Lung (tissue), 17 donors: ENCODE measurements at places on chromosomes 7 and 10. TPM values are rescaled to one million over a fixed set of nuclear protein-coding genes. Genes with fewer than 3 reads are reported as not detected.

GRCh38 chr7:100430493-100431285, 1.1 kb downstream of the MEPCE start:
- DNase-seq: peak; percentile 32

The GDF10 gene
- 30.3 TPM for total RNA-seq

The PLXDC2 gene
- 61.9 TPM for total RNA-seq

The SFXN4 gene
- 10.6 TPM for total RNA-seq

GRCh38 chr7:140010194-140010895, 52.4 kb downstream of the PARP12 start:
- no peak for DNase-seq
